ENCODE measurements at places on chromosomes 1 and 21.

DNA sequence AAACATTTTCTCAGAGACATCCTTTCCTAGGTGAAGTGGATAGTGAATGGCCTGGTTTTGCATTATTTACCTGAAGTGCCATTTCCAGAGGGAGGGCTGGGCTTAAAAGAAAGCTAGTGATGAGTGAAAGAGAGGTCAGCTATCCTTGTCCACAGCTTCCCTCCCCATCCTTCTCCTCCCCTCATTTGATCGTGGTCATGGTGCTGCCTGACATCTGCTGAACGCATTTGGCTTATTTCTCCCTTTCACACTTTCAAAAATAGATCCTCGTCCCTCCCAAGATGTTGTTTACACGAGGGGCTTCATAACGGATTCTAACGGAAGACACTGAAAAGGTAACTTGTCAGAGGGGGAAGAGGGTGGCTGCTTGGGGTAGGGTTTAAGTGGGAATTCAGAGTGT, 66.1 kb downstream of the PRRX1 start:
- no peak for DNase-seq

DNA sequence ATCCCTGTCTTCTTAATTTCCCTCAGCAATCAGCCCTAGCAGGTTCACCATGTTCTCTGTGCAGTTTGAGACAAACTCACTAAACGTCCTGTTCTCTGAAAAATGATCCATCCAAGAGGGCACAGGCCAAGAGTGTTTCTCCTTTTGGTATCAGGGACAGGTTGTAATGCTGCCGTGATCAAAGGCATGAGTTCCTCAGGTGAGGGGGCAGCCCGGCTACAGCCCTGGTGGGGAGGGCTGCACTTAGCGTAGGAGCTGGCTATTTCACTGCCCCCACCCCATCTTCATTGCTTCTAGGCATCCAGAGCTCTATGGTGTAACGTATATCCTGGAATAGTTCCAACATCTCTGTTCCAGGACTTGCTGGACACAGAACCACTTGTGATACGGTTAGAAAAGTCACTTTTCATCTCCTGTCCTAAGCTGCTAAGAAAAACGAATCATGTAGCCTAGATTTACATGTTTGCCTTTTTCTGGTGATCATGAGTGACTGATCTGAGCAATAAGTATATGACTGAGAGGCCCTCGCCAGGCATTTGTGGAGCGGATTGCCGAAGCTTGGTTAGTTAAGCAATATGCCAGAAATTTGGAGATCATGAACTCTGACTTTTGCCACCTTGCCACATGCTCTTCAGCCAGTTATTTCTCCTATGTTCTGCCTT, 41.1 kb upstream of the SRP9 start:
- no peak for DNase-seq

DNA sequence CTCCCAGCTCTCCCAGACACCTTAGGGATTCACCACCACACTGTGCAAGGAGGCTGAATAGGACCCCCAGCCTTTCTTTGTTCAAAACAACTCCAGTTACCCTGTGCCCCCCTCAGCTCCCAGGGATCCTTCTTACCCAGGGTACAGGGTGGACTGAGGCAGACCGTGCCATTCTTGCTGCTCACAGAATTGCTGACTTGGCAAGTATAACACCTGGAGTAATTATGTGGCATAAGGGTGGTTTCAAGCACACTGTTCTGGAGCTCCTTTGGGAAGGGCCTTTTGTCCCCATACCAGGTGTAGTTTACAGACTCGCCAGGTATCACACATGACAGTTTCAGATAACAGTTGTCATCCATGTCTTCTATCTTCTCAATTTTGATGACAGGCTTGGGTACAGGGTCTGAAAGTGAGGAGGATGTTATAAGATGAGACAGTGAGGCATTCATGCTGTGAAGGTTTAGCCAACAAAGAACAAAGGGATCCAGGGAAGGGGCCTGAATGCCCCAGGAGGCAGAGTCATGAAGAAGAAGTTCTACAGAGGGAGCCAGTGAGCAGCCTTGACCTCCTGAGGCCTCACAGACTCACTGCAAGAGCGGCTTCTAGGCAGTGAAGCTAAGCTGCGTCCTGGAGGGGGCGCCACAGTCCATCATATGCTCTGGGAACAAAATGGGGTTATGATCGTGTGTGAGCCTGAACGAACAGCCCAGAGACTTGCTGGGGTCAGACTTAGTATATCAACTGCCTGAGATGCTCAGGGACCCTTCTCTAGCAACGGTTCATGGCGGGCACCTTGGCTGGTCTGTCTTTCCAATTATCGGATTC, 30.3 kb downstream of the CD48 start:
- DNase-seq, result peak; percentile 71

GRCh38 chr1:60153961-60154360, 80.4 kb upstream of the C1orf87 start:
- DNase-seq, result no peak

GRCh38 chr1:40258445-40258769, 371 bp downstream of the ZMPSTE24 start:
- no peak for DNase-seq

DNA sequence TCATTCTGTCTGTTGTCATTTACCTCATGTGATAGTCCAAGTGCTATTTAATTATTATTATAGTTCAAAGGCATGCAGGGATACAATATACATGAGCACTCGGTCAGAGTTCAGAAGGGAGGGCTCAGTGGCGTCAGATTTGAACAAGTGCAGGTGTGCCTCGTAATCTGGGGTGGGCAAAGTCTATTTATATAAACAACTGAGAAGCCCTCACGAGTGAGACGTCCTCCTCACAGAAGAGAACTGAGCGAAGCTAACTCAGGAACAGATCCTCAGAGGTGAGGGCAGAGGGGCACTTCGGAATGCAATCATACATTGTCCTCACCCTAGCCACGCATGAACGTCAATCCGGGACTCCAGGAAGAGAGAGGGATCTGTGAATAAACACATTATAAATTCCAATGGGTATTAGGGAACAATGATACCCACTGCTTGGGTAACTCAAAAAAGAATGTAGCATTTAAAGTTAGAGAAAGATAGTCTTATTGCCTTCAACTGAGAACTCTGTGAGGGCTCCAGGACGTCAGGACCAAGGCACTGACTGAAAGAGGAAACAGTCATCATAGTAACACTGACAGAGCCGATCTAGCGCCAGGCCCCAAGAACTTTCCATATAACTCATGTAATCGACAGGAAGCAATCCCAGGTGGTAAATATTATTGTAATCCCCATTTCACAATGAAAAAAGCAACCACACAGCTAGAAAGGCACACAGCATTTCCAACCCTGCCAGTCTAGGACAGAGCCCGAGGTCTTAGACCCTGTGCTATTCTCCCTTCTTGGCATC, 127.1 kb upstream of the B3GALT2 start:
- DNase-seq, result no peak

- DNase-seq, result peak; percentile 24
Observed at GRCh38 chr1:228647523-228648444, 87.5 kb upstream of the RHOU start.

DNA sequence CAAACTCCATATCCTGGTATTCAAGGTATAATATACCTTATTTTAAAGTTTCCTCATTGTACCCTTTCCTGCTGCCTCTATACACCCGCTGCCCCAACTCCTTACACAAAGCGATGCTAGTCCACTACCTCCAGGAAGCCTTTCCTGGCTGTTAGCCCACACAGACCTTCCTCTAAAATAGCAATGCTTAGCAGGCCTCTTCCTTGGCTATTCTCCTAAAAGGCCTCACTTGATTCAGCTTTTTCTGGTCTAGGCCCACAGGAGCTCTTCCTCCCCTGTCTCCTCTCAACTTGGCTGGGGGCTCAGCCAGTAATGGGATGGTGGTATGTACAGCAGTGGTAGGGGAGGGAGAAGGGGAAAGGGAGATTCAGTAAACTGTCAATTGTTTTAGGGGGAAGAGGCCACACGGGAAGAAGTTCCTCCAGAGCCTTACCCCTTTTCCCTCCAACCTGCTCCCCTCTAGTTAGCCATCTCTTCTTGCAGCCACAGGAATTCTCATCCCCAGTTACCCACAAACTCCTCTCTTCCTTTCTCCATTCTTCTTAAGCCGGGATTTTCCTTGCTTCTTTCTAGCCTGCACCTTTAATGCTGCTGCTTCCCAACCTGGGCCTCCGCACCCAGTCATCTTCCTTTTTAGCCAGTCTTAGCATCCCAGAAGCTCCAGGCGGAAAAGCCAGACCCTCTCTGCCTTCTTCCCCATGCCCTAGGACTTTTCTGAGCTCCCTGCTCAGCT, 2.6 kb downstream of the LRRC41 start:
- DNase-seq, result no peak

DNA sequence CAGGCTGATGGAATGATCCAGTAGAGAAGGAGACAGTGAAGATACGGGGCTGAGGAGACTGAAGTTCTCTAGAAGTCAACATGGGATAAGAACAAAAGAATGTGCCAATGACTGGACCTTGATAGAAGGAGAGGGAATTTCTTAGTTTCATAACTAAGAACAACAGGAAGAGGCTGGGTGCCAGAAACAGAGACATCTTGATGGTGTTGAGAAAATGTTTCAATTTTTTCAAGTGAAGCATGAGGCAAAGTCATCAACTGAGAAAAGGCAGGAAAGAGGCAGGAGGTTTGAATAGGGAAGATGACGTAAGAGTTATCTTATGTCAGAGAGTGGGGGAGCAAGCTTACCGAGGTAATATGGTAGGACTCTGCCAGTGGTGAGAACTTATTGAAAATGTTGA, 80.1 kb downstream of the SPAG17 start:
- DNase-seq, result no peak

DNA sequence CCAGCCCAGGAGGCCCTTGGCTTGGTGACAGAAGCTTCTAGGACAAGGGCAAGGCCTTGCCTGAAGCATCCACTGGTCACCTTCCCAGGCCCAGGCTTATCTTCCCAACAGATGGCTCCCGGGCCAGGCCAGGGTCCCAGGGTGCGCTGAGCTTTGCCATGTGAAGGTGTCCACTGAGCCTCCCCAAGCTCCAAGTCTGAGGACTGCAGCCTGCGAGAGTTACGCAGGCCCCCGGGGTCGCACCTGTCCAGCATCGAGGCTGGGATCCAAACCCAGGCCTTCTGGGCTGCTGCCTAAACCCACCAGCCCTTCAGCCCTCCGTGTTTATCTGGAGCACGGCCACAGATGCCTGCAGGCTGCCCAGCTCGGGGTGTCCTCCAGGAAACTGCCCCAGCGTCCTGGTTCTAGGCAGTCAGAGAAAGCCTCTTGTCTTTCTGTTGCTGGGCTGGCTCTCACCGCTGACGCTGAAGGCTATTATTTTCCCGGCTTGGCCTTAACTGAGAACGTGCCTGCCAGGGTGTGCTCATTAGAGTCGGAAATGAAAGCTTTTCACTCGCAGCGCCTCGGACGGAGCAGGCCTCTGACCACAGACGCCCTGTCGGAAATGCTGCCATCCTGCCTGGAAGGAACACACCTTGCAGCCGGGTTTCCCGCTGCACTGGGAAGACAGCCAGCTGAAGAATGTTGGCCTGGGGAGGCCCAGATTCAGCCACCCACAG, 71.4 kb downstream of the MEGF6 start:
- no peak for DNase-seq

DNA sequence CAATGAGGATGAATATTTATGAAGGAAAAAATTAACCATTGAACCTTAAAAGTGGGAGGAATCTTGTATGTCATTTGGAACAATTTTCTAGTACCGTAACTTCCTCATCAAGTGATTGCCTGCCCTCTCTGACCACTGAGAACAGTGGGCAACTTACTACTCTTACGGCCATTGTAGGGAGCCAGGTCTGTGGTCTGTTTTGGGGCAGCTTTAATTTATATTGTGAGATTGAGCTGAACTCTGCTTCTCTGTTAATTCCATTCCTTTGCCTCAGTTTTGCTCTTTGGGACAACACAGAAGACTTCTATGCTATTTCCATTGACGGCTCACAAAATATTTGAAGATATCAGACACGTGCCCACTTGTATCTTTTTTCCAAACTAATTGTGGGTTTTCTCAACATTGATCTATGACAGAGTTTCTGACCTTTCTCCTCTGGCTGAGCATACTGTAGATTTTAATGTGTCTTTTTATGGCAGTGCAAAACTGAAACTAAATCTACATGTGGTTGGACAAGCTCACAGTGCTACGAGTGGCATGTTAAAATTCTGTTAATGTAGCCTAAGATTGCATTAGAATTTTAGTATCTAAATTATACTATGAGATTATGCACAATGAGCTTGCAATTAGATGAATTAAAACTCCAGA, 27.8 kb upstream of the ZNF281 start:
- no peak for DNase-seq

GRCh38 chr1:165075725-165076370, 280.7 kb downstream of the LMX1A start:
- DNase-seq, result no peak

DNA sequence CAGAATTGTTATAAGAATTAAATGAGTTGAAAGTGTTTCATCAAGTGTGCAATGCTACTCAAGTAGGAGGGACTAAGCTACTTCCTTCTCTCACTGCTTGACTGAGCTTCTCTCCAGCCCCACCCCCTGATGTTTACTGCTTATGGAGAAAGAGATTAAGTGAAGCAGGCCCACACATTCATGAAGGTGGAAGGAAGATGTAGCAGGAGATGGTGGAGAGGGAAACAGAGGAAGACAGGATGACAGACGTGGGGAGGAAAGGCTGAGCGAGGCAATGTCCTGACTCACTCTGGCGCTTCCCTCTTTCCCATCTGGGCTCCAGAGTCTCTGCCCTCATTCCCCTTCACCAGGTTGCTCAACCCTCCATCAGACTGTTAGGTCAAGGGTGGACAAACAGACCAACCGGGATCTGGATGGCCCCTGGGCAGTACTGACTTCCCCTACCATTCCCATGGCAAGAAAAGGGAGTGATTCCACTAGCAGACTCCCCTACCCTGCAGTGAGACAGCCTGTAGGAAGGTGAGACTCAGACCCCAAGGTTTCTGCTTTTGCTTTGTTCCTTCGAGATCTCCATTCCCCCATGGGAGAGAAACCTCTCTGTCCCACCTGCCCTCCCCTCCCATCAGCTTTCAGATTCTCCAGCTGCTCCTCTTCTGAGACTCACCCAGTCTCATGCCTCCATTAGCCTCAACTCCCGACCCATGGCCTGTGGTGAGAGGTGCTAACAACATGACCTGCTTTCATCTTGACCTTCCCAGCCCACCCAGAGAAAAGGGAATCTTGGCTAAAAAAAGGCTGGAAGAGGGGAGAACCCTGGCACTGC, 3.1 kb upstream of the ARHGEF2 start:
- no peak for DNase-seq

DNA sequence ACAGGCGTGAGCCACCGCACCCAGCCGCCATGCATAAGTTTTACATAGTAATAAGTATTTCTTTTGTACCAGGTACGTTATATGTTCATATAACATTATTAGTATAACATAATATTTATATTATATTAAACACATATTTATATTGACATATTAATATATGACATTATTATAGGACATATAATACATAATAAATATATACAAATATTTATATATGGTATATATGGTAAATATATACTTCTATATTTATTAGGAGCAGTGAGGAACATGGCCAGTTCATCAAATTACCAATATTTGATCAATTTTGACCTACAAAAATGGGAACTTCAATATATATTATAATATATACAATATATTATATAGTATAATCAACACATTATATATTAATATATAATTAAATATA, 245.9 kb upstream of the FGGY start:
- DNase-seq, result no peak

Data from stimulated activated CD4-positive, alpha-beta T cell treated with anti-CD3 and anti-CD28 coated beads, Interleukin-12 subunit alpha, Interleukin-12 subunit beta, amount 100 ng/mL, for 24 hours (primary cell).